Fibroblast of villous mesenchyme (primary cell): ENCODE measurements at places on chromosomes 6 and 20. TPM values are rescaled to one million over a fixed set of nuclear protein-coding genes. Genes with fewer than 3 reads are reported as not detected.

EMILIN3 gene
- total RNA-seq = under 0.01 TPM in 1 of 2 replicates, not detected in the other

CLPSL1 gene
- not detected in 2 replicates for total RNA-seq

VGLL2 gene
- not detected in 2 replicates for total RNA-seq

SLA2 gene
- total RNA-seq = not detected in 2 replicates

VSTM2L gene
- total RNA-seq = 0.32 and 1.3 TPM in 2 replicates

FNDC11 gene
- 0.86 and 0.97 TPM in 2 replicates for total RNA-seq

GPR6 gene
- not detected in 2 replicates for total RNA-seq

TENT5A gene
- 21.6 and 22.9 TPM in 2 replicates for total RNA-seq

CLDN20 gene
- not detected in 2 replicates for total RNA-seq

SLC24A3 gene
- 0.86 and 4.2 TPM in 2 replicates for total RNA-seq

FAM209B gene
- not detected in 2 replicates for total RNA-seq

OLIG3 gene
- total RNA-seq = not detected in 2 replicates

CNR1 gene
- not detected in 2 replicates for total RNA-seq
